Fibroblast of the aortic adventitia (primary cell): ENCODE measurements at places on chromosomes 11 and 22. TPM values are rescaled to one million over a fixed set of nuclear protein-coding genes. Genes with fewer than 3 reads are reported as not detected.

DNA sequence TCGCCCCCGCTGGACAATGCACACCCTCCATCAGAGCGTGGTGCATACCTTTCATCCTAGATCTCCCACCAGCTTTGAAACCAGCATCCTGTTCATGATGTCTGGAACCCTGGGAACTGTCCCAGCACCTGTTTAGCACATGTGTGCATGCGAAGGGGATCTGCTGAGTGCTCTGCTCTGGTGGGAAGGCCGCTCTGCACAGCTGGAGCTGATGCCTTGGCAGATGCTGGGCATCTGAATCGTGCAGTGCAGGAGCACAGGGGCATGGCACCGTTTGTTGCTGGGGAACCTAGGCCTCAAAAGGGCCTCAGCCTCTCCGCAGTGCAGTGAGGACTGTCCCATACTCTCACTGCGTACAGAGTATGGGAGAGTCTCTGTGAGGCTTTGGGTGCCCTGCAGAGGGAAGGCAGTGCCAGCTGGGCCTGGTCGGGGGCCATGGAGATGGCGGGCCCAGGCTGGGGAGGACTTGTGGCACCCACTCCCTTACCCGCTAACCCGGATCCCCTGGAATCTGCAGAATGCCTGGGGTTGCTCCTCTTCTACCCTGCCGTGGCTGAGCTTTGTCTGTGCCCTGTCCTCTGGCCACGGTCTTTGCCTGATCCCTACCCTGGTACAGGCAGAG lies 72.9 kb upstream of the ATXN10 start:
- DNase-seq: no peak

The MPPED2 gene
- 0.18 TPM in 1 of 2 replicates, not detected in the other for total RNA-seq

The MS4A4A gene
- total RNA-seq: not detected in 2 replicates

- DNase-seq: no peak
Measured at GRCh38 chr11:12109591-12110196, 696 bp upstream of the MICAL2 start.

GRCh38 chr11:61871158-61871597 lies 20.2 kb downstream of the FADS3 start:
- peak; percentile 77 for DNase-seq

DNA sequence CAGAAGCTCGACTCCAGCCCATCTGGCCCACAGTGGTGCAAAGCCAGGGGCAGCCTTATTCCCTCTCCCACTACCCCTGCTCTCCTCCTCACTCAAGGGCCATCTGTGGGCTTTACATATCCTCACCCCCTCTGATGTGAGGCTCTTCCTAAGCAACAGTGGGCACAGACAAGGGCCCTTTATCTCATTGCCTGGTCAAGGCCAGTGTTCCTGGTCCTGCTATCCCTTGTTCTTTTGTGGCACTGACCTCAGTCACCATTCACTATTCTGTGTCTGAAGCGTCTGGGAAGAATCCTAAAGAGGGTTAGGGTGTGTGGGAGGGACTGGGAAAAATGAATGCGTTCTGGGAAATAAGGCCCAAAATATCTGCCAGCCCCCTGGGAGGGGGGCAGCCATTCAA lies 7.3 kb downstream of the DNAL4 start:
- no peak for DNase-seq

The GAB2 gene
- total RNA-seq: 13.7 and 16.4 TPM in 2 replicates

GRCh38 chr11:20099527-20099926 lies 60.7 kb downstream of the DBX1 start:
- DNase-seq: no peak

- DNase-seq: no peak
Measured at GRCh38 chr22:48380016-48380665, 1447.5 kb downstream of the BRD1 start.

DNA sequence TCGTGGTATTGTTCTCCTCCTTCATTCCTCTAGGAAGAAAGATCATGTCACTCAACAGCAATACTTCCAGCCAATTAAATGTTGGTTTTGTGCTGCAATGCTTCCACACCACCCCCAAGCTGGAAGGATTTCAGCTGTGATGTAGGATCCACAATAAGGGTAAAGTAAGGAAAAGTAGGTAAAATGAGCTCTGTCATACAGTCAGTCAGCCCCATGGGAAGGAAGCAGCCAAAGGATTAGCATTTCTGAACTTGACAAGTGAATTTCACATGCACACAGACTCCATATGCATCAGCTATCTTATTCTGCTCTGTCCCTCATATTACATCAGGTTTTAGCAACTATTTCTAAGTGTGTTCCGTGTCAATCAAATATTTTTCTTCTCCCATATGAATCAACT lies 197.9 kb downstream of the TTC28 start:
- no peak for DNase-seq

- no peak for DNase-seq
Measured at GRCh38 chr11:107785401-107785800, 73.2 kb downstream of the SLC35F2 start.
